ENCODE measurements at places on chromosomes 1 and 21. TPM values are rescaled to one million over a fixed set of nuclear protein-coding genes. Genes with fewer than 3 reads are reported as not detected.

The EPHB2 gene
- 1.0 TPM for total RNA-seq

The FMO5 gene
- total RNA-seq, result 3.5 TPM

The LCE1C gene
- total RNA-seq, result not detected

The AMY2A gene
- total RNA-seq, result not detected

The RNF19B gene
- 69.0 TPM for total RNA-seq

The CLCA4 gene
- not detected for total RNA-seq

The TBX19 gene
- total RNA-seq, result 1.5 TPM

The TPM3 gene
- total RNA-seq, result 973 TPM

The KPRP gene
- total RNA-seq, result not detected

The LDLRAD2 gene
- not detected for total RNA-seq

The CFHR5 gene
- total RNA-seq, result not detected
